ENCODE measurements at places on chromosomes 13 and 19.

GRCh38 chr19:2885736-2886135 is 15.0 kb upstream of the ZNF57 start:
- no peak for DNase-seq

DNA sequence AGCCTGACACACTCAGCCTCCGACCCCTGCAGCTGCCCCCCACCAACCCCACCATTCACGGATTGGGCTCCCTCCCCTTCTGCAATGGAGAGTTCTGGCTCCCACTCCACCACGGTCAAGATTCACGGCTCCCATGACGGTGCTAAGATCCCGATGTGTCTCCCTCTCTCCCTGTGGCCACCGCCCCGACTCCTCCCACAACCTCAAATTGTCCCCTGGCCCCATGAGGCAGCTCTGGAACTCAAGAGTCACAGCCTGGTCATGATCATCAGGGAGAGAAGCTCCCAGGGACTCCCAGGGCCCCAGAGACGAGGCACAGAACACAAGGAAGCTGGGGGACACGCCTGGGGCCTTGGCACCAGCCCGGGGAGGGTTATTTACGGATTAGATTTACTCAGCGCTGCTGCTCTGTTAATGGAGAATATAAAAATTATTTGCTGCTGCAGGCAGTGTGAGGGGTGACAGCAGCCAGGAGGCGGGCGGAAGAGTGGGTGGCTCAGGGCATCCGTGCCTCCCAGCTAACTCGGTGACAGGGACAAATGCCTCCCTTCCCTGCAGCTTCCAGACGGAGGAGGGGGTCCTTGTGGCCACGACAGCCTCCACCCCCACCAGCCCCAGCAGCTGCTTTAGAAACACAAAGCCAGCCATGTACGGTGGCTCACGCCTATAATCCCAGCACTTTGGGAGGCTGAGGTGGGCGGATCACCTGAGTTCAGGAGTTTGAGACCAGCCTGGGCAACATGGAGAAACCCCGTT is 184.2 kb downstream of the PTPRS start:
- no peak for DNase-seq

DNA sequence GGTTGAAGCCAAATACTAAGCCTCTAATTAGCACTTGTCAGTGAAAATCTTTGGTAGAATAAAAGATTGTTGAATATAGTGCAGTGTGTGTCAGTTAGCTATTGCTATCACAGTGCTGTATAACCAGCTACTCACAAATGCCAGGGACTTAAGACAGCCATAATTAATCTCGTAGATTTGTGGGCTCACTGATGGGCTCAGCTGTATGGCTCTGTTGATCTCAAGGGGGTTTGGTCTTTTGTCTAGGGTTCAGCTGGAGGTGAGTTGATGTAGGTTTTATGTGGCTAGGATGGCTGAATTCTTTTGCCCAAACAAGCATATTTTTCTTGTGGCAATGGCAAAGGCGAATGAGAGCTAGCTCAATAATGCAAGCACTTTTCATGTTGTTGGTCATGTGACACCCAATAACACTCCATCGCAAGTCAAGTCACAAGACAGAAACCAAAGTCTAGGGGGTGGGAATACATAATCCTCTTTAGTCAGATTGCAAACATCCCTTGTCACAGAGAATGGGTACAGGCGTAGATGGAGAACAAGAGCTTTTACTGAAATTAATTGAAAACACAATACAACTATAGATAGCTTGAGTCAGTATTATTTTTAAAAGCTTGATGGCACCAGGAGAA is 121.7 kb upstream of the EDNRB start:
- DNase-seq, result no peak

- DNase-seq, result no peak
Observed at GRCh38 chr19:40512473-40513344, 45.9 kb downstream of the SPTBN4 start.

DNA sequence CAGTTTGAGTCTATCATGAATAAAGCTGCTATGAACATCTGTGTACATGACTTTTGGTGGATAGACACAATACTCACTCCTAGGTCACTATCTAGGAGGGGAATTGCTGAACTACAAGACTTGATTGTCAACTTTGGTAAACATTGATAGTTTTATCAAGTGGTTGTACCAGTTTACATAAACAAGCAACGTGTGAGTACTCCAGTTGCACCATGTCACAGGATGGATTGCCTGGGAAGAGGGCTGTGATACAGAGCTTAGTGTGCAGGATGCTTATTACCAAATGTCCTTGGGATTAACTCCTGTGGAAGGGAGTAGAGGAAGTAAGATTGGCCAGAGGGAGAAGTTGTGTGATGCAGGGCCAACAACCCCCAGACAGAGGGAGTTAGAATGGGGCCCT is 37.7 kb downstream of the RAP2A start:
- DNase-seq, result no peak

DNA sequence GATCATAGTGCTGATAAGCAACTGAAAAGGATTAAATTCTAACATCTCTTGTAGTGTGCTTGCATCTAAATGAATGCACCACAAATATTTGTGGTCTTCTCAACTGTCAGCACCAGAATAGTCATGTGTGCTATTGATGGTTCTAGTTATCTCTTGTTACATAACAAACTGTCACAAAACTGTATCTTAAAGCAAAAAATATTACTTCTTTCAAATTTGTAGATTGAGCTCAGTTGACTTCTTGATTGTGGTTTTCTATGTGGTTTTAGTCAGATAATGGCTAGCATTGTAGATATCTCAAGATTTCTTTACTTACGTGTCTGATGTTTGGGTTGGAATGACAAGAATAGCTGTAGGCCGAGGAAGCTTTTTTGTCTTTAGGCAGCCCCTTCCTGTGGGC is 431.3 kb downstream of the SLITRK6 start:
- no peak for DNase-seq

Measured in CD4-positive, alpha-beta T cell treated with Interleukin-15 for 4 hours (primary cell).